Anterior cingulate cortex (tissue), 58 donors: ENCODE measurements at places on chromosomes 3 and 15.
A peak's percentile ranks its signal among the peaks of the same experiment; 100 is the strongest.

GRCh38 chr3:188008582-188009213 is 145.3 kb upstream of the LPP start:
- no peak for DNase-seq

DNA sequence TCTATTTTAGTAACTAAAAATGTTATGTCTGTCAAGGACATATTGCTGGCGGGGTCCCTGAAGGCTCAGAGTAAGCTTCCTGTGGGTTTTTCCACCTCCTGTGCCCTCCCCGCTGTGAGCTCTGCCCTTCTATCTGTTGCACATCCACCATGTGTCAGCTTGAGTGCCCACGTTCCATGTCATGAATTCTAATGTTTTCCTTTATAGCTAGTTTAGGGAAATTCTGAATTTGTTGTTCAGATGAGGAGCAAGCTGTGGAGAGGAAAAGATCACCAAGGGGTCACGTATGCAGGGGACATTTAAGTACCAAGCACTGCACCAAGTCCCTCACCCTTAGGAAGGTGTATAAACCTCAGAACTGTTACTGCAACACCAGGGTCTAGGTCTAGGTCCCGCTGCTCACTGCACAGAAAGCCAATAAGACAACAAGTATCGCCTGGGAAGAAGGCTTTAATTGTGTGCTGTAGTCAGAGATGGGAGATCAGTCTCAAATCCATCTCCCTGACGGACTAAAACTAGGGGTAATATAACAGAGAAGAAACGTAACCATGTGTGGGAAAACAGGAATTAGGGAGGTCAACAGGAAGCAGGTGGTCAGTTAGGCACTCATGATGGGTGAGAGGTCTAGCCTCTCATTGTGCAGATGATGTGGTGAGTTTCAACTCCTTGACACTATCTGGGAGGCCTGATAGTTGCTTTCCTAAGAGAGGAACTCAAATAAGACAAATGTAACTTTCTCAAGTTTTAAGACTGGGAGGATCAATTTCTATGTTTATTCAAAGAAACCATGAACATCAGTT is 9.7 kb downstream of the GP9 start:
- DNase-seq: no peak

GRCh38 chr3:100184948-100185570 is 70.8 kb upstream of the FILIP1L start:
- no peak for DNase-seq

- DNase-seq: no peak
These were observed 34.0 kb upstream of the RPP14 start for GRCh38 chr3:58271901-58272501.

- no peak for DNase-seq
These were observed 60.5 kb upstream of the MME start for GRCh38 chr3:155019575-155019974.

- no peak for DNase-seq
These were observed 124.6 kb downstream of the TGFBR2 start for GRCh38 chr3:30730967-30731366.

DNA sequence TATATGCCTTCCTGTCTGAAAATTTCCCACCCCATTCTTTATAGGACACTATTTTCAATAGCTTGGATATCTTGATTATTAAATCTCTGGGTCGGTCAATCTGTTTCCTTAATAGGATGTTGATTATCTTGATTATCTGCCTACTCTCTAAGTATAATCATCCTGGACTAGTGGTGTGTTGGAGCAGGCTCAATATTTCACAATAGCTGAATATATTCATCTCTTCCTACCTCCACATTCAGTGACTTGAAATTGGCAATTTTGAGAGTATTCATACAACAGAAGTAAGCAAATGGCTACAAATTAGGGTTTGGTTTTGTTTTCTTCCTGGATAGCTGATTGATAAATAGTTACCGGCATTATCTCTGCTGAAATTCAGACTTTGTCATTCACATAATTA is 1162.6 kb downstream of the ROBO1 start:
- no peak for DNase-seq

- DNase-seq: no peak
These were observed 50.5 kb downstream of the CRYGS start for GRCh38 chr3:186493525-186494255.

GRCh38 chr3:42666022-42666421 is 12.5 kb downstream of the ZBTB47 start:
- no peak for DNase-seq

DNA sequence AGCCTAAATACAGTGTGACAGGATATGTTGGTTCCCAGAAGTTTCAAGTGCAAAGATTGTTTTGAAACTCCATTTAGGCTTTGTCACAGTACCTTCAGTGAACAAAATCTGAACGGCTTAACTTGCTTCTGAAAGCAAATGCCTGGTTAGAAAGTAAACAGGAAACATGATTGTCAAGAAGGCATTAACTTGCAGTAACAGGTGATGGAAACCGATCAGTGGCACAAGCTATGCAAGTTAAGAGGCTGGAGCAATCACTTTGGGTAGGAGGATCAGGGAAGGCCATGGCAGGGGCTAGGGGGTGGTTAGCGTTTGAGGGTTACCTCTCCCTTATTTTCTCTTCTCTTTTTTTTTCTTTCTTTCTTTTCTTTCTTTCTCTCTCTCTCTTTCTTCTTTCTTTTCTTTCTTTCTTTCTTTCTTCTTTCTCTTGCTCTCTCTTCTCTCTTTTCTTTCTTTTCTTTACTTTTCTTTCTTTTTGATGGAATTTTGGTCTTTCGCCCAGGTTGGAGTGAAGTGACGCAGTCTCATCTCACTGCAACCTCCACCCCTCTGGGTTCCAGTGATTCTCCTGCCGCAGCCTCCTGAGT is 2.4 kb downstream of the HYKK start:
- DNase-seq: no peak

- DNase-seq: no peak
These were observed 8.9 kb downstream of the NSUN3 start for GRCh38 chr3:94071713-94072284.

GRCh38 chr3:100868096-100868495 is 125.1 kb downstream of the ABI3BP start:
- no peak for DNase-seq

GRCh38 chr15:52529341-52529924 is 753 bp upstream of the MYO5A start:
- no peak for DNase-seq

DNA sequence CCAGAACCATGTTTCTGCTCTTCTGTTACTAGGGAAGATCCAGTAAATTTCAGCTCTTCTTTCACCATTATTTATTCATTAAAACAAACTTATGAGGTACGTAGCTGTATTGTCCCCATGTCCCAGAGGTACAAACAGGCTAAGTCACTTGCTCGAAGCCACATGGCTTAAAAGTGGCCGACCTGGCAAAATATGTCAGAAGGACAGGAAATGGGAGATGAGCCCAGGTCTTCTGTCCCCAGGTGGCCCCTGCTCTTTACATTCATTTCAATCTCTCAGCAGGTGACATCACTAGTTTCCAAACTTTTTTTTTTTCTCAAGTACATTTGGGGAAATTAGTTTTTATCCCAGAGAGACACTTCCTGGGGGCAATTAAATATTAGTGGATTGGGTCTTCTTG is 34.1 kb upstream of the LPP start:
- DNase-seq: no peak

GRCh38 chr3:72960812-72961518 is 35.6 kb upstream of the PPP4R2 start:
- no peak for DNase-seq

DNA sequence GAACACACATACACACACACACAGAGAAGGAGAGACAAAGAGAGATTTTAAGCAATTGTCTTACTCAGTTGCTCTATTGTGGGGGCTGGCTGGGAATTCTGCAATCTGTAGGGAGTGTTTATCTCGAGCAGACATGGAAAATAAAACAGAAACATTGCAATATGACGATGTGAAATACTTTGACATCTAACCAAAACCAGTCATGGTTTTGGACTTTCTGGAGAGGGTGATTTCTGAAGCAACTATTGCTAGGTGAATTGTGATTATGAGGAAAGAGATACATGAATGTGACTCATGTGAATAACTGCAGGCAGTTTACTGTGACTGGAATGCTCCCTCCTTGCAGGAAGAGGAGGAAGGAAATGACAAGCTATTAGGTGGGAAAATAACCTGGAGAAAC is 12.3 kb upstream of the PHLDB2 start:
- no peak for DNase-seq

DNA sequence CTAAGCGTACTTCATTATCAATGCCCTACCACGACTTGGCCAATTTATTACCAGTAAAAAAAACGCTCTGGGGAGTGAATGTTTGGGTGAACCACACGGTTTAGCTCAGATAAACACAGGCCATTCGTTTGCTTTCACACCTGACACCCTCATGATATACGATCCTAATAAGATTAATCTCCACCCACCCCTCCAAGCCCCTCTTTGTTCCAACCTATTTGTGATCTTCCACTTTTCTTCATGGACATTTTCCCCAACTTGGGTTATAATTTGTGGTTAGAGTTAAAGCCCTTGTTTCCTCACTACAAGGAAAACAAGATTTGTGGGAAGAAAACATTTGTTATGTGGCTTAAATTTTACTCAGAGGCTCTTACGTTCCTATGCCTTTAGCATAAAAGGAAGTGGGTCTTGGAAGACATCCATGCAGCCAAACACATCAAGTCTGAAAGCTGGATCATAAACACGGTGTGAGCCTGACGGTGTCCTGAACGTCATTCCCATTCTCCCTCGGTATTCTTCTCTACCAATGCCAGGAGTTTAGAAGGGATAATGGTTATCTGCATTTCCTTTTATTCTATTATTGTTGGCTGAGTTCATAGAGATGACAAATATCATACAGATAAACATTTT is 518.9 kb downstream of the NR2F2 start:
- DNase-seq: no peak

GRCh38 chr15:66692808-66693596 is 9.0 kb upstream of the SMAD6 start:
- DNase-seq: no peak

DNA sequence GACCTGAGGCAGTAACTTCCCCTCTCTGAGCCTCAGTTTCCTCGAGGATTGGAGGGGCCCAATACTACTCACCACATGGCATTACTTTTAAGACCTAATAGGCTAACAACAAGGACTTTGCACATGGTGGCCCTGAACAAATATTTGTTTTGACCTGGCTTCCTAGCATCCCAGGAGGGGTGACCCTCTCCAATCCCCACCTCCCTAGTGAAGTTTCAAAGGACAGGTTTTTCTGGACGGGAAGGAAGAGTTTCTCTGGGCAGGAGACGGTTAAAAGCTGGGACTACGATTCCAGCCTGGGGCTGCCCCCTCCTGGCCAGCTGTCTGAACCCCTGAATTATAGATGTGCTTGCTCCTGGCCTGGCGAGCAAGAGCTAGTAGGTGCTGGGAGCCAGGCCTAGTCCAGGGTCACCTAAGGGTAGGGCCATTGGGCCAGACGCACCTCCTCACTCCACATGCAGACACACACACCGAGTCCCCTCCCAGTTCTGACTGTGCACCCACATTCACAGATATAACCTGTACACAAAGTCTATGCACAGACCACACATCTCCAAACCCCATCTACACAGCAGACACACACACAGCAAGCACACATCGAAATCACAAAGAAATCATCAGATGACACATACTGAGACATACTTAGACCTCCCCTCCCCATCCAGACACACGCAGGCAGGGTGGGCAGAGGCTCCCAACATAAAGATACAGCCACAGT is 2.7 kb upstream of the ISL2 start:
- no peak for DNase-seq

DNA sequence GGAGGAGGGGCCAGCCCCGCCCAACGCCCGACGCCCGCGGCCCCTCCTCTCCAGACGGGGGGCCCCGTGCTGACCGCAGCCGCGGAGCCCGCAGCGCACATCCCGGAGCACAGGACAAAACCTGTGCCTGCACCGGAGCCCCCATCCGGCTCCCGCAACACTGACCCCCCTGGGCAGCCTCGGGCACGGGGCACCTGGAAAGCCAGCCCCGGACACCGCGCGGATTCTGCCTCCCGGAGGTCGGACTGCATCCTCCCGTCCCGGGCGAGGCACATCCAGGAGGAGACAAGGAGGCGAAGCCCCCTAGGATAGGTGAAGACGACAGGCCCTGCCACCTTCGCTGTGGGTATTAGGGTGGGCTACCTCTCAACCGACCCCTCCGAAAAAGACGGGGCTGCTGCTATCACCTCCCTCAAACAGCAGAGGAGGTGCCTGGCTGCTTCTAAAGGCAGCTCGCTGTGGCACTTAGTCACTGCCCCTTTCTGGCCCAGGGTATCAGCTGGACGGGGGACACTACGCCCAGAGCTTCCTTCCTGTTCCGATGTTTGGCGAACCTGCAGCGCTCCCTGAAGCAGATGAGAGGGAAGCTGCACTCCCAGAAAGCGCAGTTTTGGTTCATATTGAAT is 10.6 kb downstream of the XXYLT1 start:
- DNase-seq: no peak

- no peak for DNase-seq
These were observed 300.9 kb downstream of the MCTP2 start for GRCh38 chr15:94532226-94532625.

DNA sequence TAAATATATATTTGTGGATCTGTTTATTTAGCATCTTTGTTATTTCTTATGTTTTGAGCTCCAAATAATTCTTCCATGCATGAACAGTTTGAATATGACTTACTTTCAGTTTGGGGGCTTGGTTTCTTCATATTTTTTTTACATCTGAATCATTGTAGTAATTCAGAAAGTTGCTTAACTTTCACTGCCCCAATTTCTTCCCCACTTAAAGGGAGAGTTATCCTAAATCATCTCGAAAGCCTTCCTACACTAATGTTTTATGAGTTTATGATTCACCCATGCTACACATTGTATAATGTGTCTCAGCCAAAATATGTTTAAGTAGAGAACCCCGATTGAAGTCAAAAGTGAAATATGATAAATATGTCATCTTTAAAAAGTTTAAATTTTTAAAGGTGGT is 47.8 kb downstream of the SPRED1 start:
- no peak for DNase-seq

GRCh38 chr3:18307529-18307928 is 117.6 kb downstream of the SATB1 start:
- DNase-seq: no peak

DNA sequence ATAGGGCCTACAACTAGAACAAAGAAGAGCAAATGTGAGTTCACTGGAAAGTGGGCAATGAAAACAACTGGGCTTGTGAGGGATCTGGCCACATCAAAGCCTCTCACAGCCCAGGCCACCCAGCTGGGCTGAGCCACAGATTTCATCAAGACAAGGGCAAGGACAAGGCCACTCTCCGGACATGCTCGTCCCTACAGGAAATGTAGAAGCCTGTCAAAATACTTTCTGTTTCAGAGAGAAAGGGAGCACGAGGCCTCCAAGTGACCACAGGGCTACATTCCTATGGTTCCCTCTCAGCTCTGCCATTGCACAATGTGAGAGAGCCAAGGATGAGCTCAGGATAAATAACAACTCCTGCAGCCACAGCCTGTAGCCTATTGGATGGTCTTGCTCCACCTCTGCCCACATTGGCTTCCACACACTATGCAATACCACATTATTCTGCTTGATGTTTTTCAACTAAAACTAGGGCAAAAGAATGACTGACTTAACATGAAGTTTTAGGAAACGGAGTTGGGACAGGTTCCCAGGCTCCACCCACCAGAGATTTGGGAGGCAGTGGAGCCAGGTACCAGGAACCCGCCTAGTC is 12.1 kb downstream of the TBC1D2B start:
- DNase-seq: peak; percentile 65
